ENCODE measurements at places on chromosomes 1 and 21.

DNA sequence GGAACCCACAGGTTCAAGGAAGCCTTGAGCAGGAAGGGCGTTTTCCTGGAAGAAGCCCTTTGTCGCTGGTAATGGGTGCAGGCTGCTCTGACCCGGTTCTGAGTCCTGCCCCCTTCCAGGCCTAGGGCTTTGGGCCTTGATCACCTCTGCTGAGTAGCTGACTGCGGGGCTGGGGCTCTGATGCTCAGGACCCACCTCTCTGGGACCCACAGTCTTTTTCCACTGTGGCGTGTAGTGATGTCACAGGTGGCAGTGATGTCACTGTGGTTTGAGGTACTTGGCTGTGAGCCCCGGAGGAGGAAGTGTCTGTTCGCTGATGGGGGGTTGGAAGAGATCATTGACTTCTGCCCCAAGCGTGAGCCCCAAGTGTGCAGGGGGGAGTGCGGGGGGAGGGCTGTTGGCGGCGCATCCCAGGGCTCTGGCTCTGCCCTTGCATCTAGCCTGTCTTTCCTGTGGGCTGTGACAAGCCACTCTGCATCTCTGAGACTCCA lies 6.9 kb downstream of the TNFRSF1B start:
- peak overlapping the region; percentile 67 for H3K4me3 ChIP-seq
- H3K27me3 ChIP-seq: no peaks in the 10 kb centered on the region
- DNase-seq: peak; percentile 97

- H3K4me1 ChIP-seq: no peaks in the 10 kb centered on the region
- no peaks in the 10 kb centered on the region for H3K36me3 ChIP-seq
- H3K27me3 ChIP-seq: peaks cover 22% of the 10 kb centered on the region
- no peak within 1 kb of the TSS for H3K4me3 ChIP-seq
- no peak within 1 kb of the TSS for H3K27ac ChIP-seq
Observed at GRCh38 chr1:205421798-205422197, at the start of gene LEMD1. TSS of gene LEMD1 (minus strand) at chr1:205422056. CDS start at chr1:205420536, 1,520 bp downstream.

DNA sequence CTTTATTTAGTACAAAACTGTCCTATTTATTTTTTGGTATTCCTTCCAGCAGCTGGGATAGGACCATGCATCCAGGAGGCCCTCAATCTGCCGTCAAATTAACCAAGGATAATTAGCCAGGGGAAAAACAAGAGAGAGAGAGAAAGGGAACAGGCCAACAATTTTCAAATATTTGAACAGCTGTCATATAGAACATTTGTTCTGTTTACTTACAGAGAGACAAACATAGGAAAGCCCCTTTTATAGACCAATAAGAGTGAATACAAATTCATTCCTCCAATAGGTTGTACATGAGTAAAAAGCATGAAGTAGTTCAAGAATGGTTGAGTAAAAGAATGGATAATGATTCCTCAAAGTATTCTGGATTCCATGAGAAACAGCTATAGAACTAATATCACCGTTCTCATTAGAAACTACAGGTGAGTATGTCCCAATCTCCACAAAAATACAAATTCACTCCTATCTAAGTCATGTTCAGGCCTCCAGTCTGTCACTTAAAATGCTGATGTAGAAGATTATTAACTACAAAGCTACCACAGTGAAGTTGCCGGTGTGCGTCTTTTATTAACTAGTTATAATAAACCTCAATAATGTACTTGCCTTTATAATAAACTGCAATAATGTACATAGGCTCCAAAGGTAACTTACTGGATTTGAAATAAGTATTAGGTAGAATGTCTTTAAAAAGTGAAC lies 64.8 kb upstream of the GNG4 start:
- DNase-seq: no peak
- H3K36me3 ChIP-seq: peaks cover 27% of the 10 kb centered on the region
- no peak overlapping the region for H3K27ac ChIP-seq
- H3K27me3 ChIP-seq: no peaks in the 10 kb centered on the region
- no peaks in the 10 kb centered on the region for H3K4me1 ChIP-seq
- H3K4me3 ChIP-seq: no peak overlapping the region

- H3K27ac ChIP-seq: no peak overlapping the region
- DNase-seq: no peak
- H3K4me3 ChIP-seq: no peak overlapping the region
- H3K36me3 ChIP-seq: peaks cover 19% of the 10 kb centered on the region
- peaks cover 29% of the 10 kb centered on the region for H3K4me1 ChIP-seq
- H3K27me3 ChIP-seq: no peaks in the 10 kb centered on the region
Observed at GRCh38 chr1:201826830-201827229, 2.1 kb upstream of the IPO9 start.

- no peaks in the 10 kb centered on the region for H3K4me1 ChIP-seq
- no peak for DNase-seq
- no peaks in the 10 kb centered on the region for H3K36me3 ChIP-seq
- no peak overlapping the region for H3K27ac ChIP-seq
- no peaks in the 10 kb centered on the region for H3K27me3 ChIP-seq
Observed at GRCh38 chr1:187870552-187870951, 1041.8 kb downstream of the PLA2G4A start.

- peak; percentile 29 for DNase-seq
- H3K27me3 ChIP-seq: no peaks in the 10 kb centered on the region
- H3K27ac ChIP-seq: peak overlapping the region; percentile 79
- peaks cover 3% of the 10 kb centered on the region for H3K36me3 ChIP-seq
- H3K4me3 ChIP-seq: peak overlapping the region; percentile 88
Observed at GRCh38 chr1:204493145-204493983, 1.2 kb downstream of the PIK3C2B start.
